ENCODE measurements at places on chromosomes 7 and 10.

DNA sequence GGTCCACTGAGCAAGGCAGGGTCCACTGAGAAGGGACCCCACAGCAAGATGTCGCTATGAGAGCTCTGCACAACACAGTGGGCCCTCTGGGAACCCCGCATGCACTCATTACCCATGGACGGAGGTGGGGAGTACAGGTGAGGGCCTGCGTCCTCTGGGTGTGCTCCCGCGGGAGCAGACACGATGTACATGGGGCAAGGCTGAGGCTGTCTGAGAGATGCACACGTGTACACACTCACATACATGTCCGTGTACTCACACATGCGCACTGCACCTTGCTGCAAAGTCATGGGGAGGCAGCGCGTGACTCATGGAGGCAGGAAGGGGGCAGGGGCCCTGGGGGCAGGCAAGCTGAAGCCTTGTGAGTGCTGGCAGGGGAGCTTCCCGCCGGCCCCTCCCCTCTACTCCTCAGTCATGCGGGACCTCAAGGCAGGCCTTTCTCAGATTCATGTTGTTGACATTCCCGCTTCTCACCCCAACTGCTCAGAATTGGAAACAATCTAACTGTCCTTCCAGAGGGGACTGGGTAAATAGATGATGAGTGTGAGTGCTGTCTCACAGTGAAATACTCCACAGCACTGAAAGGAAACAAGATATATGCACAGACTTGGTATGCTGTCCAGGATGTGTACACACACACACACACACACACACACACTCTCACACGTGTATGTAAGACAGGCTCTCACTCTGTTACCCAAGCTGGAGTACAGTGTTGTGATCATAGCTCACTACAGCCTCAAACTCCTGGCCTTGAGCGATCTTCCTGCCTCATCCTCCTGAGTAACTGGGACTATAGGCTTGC is 40.0 kb downstream of the GOLGA7B start:
- DNase-seq, result no peak

DNA sequence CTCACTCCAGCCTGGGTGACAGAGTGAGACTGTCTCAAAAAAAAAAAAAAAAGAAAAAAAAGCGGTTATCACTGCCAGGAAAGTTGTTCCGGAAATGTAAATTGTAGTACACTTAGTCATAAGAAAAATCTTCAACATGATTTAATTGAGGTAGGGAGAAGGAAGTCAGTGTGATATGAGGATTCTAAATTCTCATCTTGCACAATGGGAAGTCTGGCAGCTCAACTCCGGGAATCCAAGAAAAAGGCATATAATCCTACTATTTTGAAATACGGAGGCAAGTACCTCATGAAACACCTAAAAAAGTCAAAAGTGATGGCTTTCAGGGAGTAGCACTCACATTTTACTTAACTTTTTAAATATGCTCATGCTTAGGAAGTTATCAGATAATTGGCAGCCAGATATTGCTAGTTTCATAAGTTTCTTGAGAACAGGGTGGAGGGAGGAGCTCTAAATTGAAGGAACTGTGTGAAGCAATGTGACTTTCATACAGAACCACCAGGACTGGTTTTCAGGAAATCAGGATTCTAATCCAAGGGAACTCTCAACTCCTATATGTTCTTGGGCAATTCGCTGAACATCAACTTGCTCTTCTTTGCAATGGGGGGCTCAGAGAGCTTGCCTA is 2.7 kb upstream of the C7orf25 start:
- DNase-seq, result no peak

- DNase-seq, result no peak
These were observed 7.4 kb downstream of the INPP5A start for GRCh38 chr10:132544744-132545658.

- no peak for DNase-seq
These were observed 236.5 kb upstream of the SEMA3D start for GRCh38 chr7:85423209-85423895.

All from cerebellar cortex (tissue), 1 donor.